ENCODE measurements at places on chromosomes 1 and 21.
A peak's percentile ranks its signal among the peaks of the same experiment; 100 is the strongest.

DNA sequence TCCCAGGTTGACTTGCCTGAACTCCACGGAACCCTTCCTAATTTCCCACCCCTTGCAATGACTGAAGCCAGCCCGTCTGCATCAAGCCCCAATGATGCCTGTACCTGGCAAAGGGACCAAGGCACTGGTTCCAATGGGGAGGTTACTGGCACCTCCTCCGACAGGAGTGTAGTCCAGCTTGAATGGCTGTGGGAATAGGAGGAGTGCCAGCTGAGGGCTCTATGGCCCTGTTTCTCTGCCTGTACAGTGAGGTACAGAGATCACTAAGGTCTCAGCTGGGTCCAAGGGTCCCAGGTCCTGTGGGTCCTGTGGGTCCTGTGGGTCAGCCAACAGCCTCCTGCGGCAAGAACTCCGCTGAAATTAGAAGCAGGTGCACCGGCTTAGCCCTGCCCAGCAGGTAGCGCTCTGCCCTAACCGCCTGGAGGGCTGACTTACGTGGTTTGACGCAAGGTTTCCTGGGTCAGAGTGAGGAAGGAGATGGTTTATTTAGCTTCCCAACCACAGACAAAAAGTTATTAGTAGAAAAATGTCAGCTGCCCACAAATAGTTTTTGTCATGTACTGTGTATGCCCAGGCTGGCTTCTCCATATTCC lies 9.9 kb upstream of the SPRR4 start:
- no peak for DNase-seq

DNA sequence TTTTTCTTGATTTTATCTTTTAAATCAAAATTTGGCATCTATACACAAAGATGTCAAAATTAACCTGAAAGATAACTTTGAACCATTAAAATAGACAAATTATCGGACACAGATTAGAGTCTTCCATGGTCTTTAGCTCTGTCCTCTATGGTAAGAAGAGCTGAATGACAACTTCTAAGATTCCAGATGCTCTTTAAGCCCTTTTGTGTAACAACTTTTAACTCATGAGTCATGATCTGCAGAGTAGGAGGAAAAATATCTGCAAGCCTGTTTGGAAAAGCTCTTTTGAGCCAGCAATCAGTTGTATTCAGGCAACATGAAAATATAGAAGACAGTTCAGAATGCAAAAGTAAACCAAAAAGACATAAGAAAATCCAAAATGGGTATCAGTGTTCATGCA lies 37.8 kb downstream of the TTC13 start:
- DNase-seq: no peak

- DNase-seq: no peak
These were observed 70.1 kb downstream of the TENT5C start for GRCh38 chr1:117675907-117676430.

DNA sequence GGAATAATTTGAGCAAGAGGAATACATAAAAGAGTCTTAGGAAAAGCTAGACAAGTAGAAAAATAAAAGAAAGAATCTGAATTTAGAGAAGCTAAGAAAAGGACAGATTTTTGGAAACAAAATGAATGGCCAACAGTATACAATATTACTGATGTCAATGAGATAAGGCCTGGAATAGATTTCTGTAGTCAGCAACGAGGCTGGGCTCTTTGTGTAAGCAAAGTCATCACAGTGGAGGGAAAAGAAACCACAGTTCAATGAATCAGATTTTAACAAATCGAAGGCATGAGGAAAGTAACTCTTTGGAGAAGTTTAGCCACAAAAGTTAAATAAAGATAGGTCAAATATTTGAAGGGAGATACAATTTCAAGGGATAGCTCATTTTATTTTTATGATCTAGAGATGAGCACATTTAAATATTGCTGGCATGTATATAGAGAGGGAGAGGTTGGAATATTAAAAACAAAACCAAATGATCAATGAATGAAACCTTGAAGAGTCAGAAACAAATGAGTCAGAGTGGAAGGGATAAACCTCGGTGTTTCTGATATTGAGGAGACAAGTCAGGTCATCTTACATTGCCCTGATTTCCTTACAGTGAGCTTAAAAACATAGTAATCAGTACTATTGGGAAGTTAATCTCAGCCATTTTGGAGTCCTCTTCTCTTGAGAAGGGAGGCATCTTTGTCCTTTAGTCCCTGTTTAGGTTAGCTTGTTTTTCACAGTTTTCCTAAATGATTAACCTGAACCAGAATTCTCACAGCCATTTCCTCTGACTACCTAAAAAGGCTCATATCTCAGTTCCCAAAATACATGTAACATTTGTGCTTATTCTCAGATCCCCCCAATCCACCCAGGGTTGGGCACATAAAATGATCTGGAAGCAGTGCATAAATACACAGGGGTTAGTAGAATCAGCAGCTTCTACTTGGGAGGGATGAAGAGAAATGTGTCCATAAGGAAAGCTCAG lies 620.0 kb upstream of the B3GALT2 start:
- DNase-seq: no peak

GRCh38 chr1:194300340-194300739 lies 1113.9 kb upstream of the B3GALT2 start:
- DNase-seq: no peak

- no peak for DNase-seq
These were observed 46.3 kb downstream of the DAB1 start for GRCh38 chr1:57377339-57378139.

- no peak for DNase-seq
These were observed 36.7 kb upstream of the MTF2 start for GRCh38 chr1:93042187-93043056.

DNA sequence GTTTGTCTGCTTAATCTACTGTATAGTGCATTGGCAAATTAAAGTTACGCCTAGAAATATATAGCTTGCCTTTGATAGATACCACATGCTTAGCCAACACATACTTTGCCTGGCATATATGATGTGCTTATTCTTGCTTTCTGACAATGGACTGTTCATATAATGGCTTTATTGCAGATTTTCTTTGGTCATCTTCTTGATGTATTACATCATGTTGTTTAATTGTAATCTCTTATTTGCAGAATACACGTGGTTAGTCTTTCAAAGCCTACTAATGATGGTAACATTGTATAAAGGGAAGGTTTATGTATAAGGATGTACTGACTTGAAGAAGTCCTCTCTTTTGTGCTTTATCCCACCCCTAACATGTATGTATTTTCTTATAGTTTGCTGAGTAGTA lies 201.5 kb downstream of the PDE4B start:
- no peak for DNase-seq

GRCh38 chr21:43867332-43867703 lies 2.3 kb downstream of the AGPAT3 start:
- DNase-seq: no peak

- DNase-seq: no peak
These were observed 682.0 kb downstream of the LTN1 start for GRCh38 chr21:28310711-28311110.

- DNase-seq: no peak
These were observed 356.6 kb upstream of the LYPLAL1 start for GRCh38 chr1:218817071-218817470.

DNA sequence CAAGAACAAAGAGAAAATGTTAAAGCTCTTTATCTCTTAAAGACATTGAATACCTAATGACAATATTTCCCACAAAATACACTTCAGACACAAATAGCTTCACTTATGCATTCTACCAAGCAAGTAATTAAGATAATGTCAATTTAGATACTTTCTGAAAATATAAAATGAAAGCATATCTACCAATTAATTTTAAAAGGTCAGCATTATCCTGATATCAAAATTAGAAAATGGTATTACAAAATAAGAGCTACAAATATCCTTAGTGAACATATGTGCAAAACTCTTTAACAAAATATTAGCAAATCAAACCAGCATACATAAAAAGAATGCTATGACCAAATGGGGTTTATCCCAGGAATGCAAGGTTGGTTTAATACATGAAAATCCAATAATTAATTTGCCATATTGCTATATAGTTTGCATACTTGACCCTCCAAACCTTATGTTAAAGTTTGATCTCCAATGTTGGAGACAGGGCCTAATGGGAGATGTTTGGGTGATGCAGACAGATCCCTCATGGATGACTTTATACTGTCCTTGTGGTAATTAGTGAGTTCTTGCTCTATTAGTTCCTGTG lies 4.2 kb upstream of the KIFAP3 start:
- DNase-seq: no peak

GRCh38 chr1:204495078-204495753 lies 611 bp upstream of the PIK3C2B start:
- no peak for DNase-seq

DNA sequence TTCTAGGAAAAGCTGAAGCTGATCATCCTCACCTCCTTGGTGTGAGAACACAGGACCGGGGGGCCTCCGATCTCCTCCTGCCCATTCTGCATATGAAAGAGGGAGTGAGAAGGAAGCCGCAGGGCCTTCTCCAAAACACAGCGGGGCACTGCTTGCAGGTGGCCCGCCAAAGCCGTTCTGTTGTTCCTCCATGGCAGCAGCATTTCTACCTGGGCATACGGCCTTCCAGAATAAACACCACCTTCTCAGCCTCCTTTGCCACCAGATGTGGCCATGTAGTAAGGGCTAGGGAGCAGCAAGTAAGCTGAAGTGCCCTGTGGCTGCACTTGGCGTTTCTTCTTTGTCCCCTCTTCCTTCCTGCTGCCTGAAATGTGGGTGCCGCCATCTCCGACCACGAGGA lies 214.9 kb downstream of the TOMM20 start:
- DNase-seq: no peak

DNA sequence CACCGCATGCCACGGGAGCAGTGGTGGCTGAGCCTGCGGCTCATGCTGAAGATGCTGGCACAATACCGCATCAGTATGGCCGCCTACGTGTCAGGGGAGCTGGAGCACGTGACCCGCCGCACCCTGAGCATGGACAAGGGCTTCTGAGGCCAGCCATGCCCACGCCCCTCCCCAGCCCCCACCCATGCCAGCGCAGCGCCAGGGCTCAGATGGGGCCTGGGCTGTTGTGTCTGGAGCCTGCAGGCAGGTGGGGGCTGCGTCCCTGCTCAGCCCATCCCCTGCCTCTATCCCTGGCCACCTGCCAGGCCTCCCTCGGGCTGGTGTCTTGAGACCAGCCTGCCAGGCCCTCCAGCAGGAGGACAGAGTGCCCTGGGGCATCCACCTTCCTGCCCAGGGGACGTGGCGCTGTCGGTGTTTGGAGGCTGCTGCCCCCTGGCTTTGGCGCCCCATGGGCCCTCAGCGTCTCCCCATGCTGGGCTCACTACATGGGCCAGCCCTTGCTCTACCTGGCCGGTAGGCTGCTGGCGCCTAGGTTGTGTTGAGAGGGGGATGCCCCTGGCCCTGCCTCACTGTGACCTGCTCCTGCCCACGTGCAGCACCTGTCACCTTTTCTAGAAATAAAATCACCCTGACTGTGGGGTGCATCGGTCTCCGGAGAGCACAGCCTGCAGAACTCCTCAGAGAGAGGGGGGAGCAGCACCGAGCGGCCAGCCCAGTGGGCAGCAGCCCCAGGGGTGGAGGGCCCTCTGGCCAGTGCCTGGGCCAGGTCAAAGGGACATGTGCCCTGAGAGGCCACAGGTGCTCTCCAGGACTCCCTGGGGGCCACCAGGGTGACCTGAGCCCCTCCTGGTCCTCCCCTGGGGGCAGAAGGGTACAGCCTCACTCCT lies 12.2 kb downstream of the CFAP410 start:
- DNase-seq: no peak

- no peak for DNase-seq
These were observed 2.5 kb downstream of the TGFBR3 start for GRCh38 chr1:91883470-91883869.

DNA sequence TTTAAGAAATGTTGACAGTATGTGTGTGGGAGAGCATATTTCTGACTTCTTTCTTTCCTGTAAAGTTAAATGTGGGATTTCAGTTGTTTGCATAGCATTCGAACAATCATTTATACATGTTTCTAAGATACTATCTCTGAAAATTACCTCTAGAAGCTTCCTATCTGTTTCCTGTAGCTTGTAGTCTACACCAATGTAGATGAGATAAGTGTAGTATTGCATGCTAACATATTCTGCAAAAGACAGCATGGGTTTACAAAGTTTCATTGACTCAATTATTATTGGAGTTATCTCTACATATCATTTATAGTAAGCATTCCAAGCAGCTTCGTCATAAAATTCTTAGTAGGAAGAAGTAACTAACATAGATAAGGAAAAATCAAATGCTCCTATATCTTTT lies 98.9 kb upstream of the DPYD start:
- no peak for DNase-seq

- DNase-seq: peak; percentile 69
These were observed 56.5 kb downstream of the CAMSAP2 start for GRCh38 chr1:200795156-200795555.

DNA sequence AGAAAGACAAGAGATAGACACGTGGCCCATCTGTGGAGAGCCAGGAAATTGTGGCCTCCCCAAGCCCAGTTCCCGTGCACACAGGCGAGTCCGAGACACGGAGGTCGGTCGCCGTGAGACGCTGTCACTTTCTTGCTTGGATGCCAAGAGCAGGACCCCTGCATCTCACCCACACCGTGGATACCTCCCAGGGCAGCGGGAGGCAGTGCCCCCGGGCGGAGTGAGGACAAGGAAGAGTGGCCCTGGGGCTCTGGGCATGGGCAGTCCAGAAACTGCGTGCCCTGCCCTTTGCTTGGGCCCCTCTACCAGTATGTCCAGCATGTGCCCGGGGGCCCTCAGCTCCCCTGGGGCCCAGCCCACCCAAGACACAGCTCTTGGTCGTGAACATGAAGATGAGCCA lies 24.7 kb upstream of the ARHGEF16 start:
- no peak for DNase-seq

DNA sequence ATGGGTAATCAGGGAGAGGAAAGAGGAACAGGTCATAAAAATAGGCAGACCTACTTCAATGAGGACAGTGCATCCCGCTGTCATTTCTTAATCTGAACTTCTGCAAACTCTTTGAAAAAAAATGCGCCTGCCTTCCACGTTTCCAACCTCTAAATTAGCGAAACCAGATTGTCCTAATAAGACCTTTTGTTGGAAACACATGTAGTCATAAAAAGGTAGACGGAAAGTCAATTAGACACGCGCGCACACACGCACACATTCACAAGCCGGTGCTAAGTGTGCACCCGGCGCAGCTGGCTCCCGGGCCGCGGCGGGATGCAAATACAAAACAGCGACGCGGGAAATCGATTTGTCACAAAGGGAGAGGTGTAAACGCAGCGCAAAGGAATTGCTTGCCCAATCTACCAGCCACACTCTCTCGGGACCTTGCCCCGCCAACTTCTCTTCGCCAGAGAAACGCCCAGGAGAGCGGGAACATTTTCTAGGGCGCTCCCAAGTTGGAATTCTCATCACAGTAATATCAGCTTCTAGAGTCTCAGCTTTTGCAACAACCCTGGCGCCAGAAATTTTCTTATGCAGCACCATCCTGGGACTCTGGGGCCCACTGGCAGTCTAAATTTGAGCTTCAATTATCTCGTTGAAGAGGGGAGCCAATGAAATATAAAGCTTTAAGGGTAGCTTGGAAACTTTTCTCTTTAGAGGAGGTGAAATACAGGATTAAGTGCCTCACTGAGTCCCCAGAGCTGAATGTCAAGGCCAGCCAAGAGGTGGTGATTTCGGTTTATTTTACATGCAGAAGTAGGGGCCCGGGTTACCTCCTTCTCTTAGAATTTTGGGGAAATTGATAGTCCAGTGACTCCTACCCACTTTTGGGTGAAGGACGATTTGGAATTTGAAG lies 4.5 kb downstream of the PRRX1 start:
- DNase-seq: no peak

All from GM04503 (cell line).